ENCODE measurements at places on chromosomes 7 and 10.

DNA sequence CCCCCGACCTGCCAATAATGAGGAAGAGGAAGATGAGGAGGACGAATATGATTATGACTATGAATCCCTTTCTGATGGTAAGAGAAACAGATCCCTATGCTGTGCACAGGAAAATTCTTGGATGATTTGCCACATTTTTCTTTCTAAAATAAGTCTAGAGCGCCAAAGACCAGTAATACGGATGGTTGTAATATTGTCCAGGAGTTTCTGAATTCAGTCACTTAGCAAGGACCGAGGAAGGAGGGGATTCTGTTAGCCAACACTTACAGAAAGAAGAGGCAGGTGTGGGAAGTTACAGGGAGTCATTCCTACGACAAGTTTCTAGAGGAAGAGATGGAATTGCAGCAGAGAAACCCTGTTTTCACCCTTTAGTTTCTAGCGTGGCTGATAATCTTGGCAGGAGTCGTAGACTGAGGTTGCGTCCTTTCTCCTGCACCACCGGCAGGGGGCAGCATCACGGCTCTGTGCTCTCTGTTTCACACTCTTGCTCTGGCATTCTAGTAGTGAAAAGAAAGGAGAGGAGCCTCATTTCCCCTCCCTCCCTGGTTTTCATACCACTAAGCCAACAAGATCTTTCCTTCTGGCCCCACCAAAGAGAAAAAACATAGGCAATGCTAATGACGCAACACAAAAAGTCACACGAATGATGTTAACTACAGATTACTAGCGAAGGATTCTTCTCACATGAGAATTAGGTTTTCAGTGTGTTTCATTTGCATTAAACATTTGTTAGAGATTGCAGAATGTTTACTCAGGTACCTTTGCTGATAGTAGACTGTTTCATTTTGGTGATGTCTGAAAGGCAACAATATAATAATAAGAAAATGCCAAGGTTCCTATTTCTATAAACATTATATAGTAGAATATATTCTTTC lies 82.7 kb downstream of the NOC3L start:
- peak; percentile 74 for DNase-seq

DNA sequence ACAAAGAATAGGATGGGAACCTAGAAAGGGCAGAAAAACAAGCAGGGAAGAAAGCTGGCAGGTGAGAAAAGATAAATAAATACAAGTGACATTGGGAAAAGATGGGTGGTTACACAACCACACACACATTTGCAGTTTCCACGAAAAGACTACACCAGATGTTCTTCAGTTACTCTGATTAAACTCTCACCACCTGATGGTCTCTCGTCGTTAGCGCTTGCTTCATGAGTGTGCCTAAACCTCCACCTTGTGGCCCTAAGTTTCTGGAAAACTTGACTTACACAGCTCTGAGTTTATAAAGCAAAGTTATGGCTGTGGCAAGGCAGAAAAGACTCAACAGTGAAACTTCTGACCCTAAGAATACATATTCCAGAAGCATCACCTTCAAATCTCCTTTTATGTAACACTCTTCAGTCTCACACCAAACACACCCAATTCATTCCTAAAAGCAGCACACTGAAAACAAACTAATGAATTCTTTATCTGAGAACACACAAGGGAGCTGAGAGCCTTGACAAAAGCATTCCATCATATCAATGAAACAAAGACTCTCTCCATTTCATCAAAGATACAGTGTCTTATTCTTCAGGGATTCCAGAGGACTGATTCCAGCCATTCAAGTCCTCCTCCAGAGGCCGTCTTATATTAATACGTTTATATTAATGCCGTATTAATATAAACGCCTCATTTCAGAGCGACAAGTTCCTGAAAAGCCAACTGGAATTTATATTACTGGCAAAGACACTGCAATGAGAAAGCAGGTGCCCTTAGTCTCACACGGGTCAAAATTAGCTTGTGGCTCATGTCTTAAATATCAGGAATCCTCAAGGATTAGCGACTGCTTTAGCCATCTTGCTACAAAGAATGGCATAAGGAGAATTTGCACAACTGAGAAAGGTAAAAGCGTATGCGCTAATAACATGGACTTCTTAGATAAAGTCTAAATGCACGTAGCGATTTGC lies 77.6 kb downstream of the RNF216 start:
- DNase-seq, result no peak

DNA sequence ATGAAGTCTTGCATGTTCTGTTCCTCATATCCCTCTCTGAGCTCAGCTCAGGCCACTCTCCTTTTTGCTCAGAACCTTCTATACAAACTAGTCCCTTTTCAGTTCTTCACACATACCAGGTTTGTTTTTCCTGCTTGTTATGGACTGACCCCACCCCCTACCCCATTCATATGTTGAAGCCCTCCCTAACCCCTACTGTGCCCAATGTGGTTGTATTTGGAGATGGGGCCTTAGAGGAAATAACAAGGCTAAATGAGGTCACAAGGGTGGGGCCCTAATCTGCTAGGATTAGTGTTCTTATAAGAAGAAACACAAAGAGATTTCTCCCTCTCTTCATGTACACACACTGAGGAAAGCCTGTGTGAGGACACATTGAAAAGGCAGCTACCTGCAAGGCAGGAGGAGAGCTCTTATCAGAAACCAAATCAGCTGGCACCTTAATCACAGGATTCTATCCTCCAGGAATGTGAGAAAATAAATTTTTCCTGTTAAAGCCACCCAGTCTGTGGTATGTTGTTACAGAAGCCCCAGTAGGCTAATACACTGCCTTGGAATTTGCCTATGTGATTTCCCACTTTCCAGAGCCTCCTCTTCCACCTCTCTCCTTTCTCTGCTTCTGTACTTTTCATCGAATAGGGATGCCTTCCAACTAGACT lies 67.3 kb upstream of the DNAJB12 start:
- DNase-seq, result no peak

GRCh38 chr10:23413629-23414089 lies 25.2 kb upstream of the OTUD1 start:
- DNase-seq, result no peak

- DNase-seq, result no peak
Measured at GRCh38 chr7:55134359-55134725, 115.5 kb downstream of the EGFR start.

DNA sequence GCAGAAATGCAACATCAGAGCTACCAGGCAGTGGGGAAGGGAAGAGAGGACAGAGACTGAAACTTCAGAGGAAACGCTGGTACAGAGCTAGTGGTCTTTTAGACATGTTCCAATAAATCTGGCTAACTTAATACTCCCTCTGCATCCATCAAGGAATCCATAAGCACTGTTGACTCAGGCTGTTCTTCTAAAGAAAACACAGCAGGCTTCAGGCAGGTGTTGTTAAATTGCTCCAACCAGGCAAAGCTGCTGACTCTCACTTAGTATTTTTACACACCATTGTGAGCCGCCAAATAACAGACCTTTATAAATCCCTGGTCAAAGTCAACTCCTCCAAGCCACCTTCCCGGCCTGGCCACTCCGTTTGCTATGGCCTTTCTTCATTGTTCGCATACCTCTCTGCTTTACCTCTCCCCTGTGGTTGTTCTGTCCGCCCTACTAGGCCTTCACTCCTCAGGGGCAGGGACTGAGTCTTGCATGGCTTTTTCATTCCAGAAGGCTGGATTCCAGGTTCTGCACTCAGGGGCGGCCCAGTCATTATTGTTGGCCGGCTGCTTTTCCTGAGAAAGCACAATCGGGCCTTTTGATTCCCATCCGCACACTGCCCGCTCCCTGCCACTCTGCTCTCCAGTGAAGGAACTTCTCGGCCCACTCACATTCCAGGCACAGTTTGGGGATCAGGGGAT lies 18.4 kb downstream of the CREB3L2 start:
- DNase-seq, result no peak

DNA sequence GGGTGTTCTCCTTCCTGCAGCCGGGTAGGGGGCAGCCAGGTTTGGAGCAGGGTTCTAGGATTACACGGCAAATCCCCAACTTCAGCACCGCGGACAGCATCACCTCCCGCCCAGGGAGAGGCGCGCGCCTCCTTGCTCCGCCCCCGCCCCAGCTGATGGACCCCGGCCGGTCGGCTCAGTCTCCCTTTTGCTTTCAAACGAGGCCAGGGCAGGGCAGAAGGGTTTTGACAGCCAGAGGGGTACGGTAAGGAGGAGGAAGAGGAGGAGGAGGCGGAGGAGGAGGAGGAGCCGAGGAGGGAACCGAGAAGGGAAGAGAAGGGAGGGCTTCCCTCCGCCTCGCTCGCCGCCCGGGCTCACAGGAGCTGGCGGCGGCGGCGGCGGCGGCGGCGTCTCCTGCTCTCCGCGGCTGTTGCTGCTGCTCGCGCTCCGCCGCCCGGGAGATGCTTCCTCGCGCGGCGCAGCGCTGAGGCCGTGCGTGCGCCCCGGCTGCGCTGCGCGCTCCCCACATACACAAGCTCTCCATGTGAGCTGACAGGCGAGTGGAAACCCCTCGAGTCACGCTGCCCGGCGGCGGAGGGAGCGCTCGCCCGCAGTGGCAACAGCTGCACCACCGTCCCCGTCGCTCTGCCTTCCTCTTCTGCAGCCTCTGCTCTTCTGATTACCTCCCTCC lies 615 bp upstream of the CNTNAP2 start:
- DNase-seq, result peak; percentile 51

- DNase-seq, result peak; percentile 23
Measured at GRCh38 chr7:135620980-135621850, 41.1 kb upstream of the STMP1 start.

GRCh38 chr7:280461-280860 lies 9.5 kb upstream of the FOXL3 start:
- no peak for DNase-seq

- no peak for DNase-seq
Measured at GRCh38 chr10:119368581-119368980, 161.2 kb downstream of the GRK5 start.

DNA sequence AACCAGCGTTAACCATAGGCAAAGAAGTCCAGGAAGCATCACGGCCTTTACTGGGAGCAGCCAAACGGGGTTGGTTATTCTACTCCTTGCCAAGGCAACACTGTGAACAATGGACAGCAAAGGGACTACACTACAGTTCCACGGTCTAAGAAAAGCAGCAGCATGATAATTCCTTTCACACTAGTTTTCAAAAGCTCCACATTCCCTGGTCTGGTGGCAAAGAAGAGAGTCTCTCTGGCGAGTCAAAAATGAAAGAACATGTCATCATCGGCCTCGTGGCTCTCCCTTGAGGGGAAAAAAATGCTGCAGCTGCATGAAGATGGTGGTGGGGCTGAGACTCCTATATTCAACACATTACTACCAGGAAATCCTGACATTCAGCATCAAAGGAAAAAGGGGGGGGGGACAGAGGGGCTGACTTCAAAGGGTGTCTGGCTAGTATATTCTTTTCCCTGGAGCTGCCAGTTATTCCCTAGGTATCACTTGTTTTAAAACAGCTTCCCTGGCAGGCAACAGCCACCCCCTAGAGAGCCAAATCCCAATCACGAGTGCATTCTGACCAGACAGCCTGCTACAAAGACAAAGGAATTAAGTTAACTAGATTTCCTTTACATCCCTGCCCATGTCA lies 49.1 kb downstream of the SLC37A3 start:
- no peak for DNase-seq

- peak; percentile 48 for DNase-seq
Measured at GRCh38 chr10:132329565-132330485, 2.2 kb upstream of the LRRC27 start.

DNA sequence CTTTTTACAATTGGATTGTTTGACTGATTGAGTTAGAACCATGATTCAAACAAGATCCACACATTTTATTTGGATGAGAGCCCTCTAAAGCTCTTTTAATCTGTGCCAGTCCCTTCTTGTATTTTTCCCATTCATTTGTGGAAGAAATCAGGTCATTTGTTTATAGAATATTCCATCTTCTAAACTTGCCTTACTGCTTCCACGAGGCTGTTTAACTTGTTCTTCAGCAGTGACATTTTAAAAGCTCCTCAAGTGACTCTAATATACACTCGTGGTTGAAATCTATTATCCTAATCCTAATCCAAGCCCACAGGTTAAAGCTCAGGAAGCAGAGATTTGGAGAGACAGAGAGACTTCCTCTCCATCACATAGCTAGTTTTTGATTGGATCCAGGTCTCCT lies 155.4 kb upstream of the SVIL start:
- DNase-seq, result no peak

- DNase-seq, result peak; percentile 72
Measured at GRCh38 chr10:84138478-84139125, 707 bp upstream of the GHITM start.

DNA sequence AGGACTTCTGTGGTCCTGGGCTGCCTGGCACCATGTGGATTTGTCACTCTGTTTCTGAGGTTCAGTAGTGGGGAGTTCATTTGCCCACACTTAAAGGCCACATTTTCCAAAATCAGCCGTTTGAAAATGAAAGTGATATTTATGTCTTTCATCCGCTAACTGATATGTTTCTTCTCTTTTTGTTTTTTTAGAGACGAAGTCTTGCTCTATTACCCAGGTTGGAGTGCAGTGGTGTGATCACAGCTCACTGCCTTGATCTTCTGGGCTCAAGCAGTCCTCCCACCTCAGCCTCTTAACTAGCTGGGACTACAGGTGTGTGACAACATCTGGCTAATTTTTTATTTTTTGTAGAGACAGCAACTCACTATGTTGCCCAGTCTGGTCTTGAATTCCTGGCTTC lies 58.6 kb downstream of the EBLN1 start:
- no peak for DNase-seq

- DNase-seq, result no peak
Measured at GRCh38 chr7:100069991-100070390, 11.5 kb downstream of the ZNF3 start.

GRCh38 chr7:125255810-125256209 lies 326.2 kb upstream of the POT1 start:
- DNase-seq, result no peak

DNA sequence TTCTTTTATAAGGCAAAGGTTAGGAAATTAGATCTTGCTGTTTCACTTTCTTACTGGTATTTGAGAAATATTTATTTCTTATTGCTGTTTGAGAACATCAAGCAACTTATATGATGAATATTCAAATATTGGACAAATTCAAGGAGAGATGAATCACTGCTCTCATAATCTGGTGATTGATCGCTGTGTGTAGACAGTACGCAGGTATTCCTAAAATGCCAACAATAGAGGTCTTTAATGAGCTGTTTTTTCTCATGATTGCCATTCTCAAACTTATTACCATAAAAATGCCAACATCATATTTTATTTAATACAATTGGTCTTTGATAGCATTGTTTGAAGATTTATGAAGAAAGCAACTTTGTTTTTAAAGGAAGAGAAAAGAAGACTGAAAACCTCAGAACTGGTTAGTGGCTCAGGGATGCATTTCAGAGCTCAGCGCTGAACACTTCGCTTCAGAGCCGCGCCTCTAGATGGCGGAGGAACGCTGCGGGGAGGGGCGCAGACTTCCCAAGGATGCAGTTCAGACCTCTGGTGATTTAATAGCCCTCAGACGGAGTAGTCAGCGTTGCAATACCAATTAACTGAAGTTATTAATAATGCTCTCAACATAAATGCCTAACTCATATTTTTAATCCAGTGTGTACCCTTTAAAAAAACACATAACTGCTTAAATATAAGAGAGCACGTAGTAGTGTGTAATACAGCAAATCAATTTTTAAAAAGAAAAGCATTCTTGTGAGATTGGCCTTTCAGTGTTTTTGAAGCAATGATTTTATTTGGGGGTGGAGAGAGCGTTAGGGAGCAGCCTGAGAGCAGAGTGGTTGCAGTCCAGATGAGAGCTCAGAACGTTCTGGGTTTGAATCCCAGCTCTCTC lies 38.5 kb upstream of the STEAP4 start:
- no peak for DNase-seq

All from stimulated activated CD4-positive, alpha-beta T cell treated with anti-CD3 and anti-CD28 coated beads, Interleukin-2, amount 100 ng/mL, for 24 hours (primary cell).